ENCODE measurements at places on chromosomes 12 and 14.

DNA sequence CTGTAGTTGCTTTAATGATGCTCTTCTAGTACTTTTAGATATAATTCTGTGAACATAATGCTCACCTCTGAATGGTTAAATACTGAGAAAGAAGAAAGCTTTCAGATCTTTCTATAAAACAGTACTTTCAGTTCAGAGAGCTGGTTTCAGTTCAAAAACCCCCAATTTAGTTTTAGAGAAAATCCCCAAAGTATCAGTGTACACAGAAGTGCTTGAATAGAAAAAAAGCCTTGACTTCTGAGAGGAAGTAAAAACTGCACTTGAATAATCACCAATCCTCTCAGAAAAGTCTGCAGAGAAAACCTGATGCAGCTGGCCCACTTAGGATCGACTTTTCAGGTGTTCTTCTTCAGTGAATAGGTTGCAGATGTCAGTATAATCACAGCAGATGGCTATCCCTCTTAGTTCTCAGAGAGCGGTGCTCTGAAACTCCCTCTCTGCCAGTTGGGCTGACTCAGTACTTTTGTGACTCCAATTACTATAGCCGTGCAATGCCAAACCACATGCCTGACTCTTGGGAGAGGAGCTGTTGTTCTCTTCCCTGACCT is 616.3 kb downstream of the LRFN5 start:
- no peak for DNase-seq

GRCh38 chr12:67911275-67911600 is 78.0 kb upstream of the IFNG-AS1 start:
- DNase-seq, result no peak

- no peak for DNase-seq
These were observed 51.1 kb upstream of the KRAS start for GRCh38 chr12:25301798-25302197.

GRCh38 chr12:128829861-128830504 is 6.2 kb upstream of the SLC15A4 start:
- no peak for DNase-seq

GRCh38 chr14:99239661-99240092 is 32.3 kb downstream of the BCL11B start:
- no peak for DNase-seq

DNA sequence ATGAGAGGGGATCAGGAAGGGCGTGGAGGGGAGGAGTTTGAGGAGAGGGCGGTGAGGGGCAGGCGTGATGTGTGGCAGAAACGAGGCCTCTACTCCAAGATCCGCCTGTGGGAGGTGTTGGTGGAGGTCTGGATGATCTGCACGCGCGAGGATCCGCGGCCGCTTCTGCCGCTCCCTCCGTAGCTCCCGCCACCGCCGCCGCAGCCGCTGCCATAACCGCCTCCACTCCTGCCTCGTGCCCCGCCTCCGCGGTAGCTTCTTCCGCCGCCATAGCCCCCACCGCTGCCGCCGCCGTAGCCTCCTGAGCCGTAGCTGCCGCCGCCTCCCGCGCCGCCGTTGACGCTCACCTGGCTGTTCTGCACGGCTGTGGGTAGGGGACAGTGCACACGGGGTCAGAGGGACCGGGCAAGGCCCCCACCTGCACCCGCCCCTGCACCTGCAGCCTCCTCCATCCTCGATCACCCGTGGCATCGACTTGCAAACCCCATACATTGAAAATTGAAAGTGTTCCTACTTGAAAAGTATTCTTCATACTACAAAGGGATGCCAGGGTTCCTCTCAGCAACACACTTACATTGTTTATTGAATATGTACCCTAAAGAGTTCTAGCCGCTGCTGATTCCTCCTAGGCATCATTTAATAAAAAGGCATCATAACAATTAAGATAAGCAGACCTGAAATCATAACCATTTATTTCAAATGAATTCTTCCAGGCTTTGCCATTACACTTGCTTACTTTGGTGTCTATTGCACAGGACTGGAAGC is 11.1 kb upstream of the KRT1 start:
- DNase-seq, result peak; percentile 13

- no peak for DNase-seq
These were observed 9.4 kb upstream of the LRP1-AS start for GRCh38 chr12:57156701-57157403.

DNA sequence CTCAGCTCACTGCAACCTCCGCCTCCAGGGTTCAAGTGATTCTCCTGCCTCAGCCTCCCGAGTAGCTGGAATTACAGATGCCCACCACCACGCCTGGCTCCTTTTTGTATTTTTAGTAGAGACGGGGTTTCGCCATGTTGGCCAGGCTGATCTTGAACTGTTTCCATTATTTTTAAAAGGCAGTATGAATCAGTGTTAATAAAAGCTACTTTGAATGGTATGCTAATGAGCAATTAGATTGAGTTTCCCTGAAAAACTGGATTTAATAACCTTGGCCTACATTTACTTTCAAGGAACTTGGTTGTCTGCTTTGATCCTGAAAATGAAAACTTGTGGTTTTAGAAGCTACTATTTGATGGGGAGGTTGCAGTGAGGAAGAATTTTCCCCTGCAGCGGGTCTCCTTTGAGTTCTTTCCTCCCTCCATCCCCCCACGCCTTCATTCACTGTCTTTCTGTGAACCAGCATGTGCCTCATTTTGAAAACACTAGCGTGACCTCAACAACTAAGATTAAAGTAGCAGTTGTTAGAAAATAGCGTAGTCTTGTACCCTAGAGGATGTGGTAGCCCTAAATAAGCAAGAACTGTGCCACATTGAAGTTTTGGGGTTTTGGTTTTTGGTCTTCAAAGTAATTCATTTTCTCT is 17.8 kb upstream of the RPS6KA5 start:
- DNase-seq, result no peak
